Heart right ventricle (tissue), 16 donors: ENCODE measurements at places on chromosomes 1 and 21. TPM values are rescaled to one million over a fixed set of nuclear protein-coding genes. Genes with fewer than 3 reads are reported as not detected.

GRCh38 chr1:43858324-43858723, 75.3 kb upstream of the ARTN start:
- no peak overlapping the region for H3K27ac ChIP-seq
- peaks cover 9% of the 10 kb centered on the region for H3K4me1 ChIP-seq

The SLC25A44 gene
- total RNA-seq = 20.3 TPM

The IVNS1ABP gene
- total RNA-seq = 64.6 TPM

GRCh38 chr1:42518908-42519307, 55.8 kb downstream of the CCDC30 start:
- H3K27ac ChIP-seq = no peak overlapping the region
- H3K4me3 ChIP-seq = no peak overlapping the region
- DNase-seq = no peak
- no peaks in the 10 kb centered on the region for H3K4me1 ChIP-seq
- no peaks in the 10 kb centered on the region for H3K27me3 ChIP-seq

DNA sequence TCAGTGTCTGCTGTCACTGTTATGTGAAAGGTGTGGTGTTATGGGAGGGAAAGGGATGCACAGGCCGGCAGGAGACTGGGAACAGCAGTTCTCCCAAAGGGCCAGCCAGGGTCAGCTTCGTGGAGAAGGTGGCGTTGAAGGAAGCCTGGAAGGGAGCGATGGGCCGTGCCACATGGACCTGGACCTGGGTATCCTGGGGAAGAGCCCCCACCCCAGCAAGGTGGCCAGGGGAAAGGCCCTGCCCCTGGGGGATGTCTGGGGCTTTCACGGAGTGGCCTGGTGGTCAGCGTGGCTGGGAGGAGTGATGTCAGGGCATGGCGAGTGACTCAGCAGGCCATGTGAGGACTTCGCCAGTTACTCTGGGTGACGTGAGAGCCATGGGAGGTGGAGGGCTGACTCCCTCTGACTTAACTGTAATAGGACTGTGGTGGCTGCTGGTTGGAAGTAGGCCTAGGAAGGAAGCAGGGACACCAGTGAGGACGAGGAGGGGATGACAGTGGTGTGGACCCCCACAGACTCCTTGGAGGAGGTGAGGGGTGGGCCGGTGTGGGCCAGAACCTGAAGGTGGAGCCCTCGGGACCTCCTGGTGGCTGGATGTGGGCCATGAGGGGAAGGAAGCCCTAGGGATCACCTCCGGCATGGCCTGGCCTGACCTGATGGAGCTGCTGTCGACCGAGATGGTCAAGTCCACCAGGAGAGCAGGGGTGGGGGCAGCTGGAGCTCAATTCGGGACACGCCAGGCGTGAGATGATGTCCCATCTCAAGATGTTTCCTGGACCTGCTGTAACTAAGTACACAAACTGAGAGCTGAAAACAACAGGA, 54.5 kb downstream of the BACE2 start:
- H3K27me3 ChIP-seq = no peaks in the 10 kb centered on the region
- H3K4me1 ChIP-seq = no peaks in the 10 kb centered on the region
- H3K4me3 ChIP-seq = no peak overlapping the region
- DNase-seq = no peak

The SPATA1 gene
- total RNA-seq = 1.3 TPM

DNA sequence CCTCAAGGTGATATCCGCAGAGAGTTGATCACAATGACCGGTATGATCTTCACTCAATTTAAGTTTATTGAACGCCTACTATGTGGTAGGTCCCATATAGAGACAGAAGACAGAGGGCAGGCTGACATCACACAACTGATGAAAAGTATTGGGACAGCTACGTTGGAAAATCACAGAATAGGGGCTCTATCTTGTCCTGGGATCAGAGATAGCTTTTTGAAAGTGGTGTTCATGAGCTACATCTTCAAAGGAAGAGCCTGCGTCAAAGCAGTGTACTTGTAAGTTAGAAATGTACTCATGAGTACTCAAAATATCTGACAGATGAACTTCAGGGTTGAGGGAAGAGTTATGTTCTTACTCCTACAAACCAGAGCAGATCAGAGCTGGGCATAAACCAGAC, 54.4 kb downstream of the GADD45A start:
- H3K27me3 ChIP-seq = no peaks in the 10 kb centered on the region
- H3K4me1 ChIP-seq = peaks cover 25% of the 10 kb centered on the region
- H3K36me3 ChIP-seq = no peaks in the 10 kb centered on the region
- no peak for DNase-seq
- no peak overlapping the region for H3K4me3 ChIP-seq

The TNFRSF9 gene
- total RNA-seq = not detected

GRCh38 chr1:154895798-154896197, 25.7 kb upstream of the KCNN3 start:
- DNase-seq = no peak
- no peak overlapping the region for H3K4me3 ChIP-seq
- H3K4me1 ChIP-seq = peaks cover 9% of the 10 kb centered on the region
- H3K27me3 ChIP-seq = no peaks in the 10 kb centered on the region
- no peak overlapping the region for H3K27ac ChIP-seq
- H3K36me3 ChIP-seq = no peaks in the 10 kb centered on the region

DNA sequence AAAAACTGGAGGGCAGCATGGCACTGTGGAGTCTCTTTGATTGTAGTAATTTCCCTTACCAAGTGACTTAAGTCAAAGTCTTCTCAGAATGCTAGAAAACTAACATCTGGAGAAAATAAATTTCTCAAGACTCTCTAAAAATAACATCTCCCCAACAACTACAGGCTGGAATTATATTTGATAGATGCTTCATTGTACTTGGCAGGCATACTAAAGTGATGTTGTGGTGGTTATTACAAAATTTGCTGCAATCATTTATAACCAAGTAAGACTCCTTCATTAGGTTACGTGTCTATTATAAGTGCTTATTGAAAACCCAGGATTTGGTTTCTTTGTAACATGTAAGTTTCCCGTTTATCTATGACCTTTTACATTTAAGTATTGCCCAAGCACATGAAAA, 132.9 kb upstream of the NRIP1 start:
- no peak overlapping the region for H3K27ac ChIP-seq
- H3K27me3 ChIP-seq = no peaks in the 10 kb centered on the region
- DNase-seq = no peak
- no peak overlapping the region for H3K4me3 ChIP-seq
- no peaks in the 10 kb centered on the region for H3K4me1 ChIP-seq

- no peaks in the 10 kb centered on the region for H3K36me3 ChIP-seq
- H3K4me3 ChIP-seq = no peak overlapping the region
- H3K27ac ChIP-seq = no peak overlapping the region
- no peaks in the 10 kb centered on the region for H3K4me1 ChIP-seq
- H3K27me3 ChIP-seq = no peaks in the 10 kb centered on the region
These were observed 39.3 kb downstream of the PLEKHA6 start for GRCh38 chr1:204320382-204320804.

The AMY2A gene
- 1.4 TPM for total RNA-seq

GRCh38 chr1:114702737-114703136, 7.4 kb upstream of the AMPD1 start:
- no peak overlapping the region for H3K27ac ChIP-seq
- DNase-seq = no peak
- H3K4me3 ChIP-seq = no peak overlapping the region
- H3K27me3 ChIP-seq = no peaks in the 10 kb centered on the region
- peaks cover 39% of the 10 kb centered on the region for H3K36me3 ChIP-seq
- H3K4me1 ChIP-seq = peaks cover 4% of the 10 kb centered on the region

The RHCE gene
- total RNA-seq = 3.9 TPM

- no peak for DNase-seq
- no peaks in the 10 kb centered on the region for H3K4me1 ChIP-seq
- H3K27me3 ChIP-seq = no peaks in the 10 kb centered on the region
- no peak overlapping the region for H3K27ac ChIP-seq
- no peak overlapping the region for H3K4me3 ChIP-seq
These were observed 9.1 kb upstream of the EFHD2 start for GRCh38 chr1:15400627-15401026.

- no peaks in the 10 kb centered on the region for H3K36me3 ChIP-seq
- H3K27ac ChIP-seq = peak overlapping the region; percentile 78
- DNase-seq = peak; percentile 60
- peaks cover 11% of the 10 kb centered on the region for H3K4me1 ChIP-seq
These were observed 58.3 kb downstream of the ZNF648 start for GRCh38 chr1:182003025-182003725.

The TNFRSF18 gene
- 1.7 TPM for total RNA-seq

GRCh38 chr21:22250355-22250754, 1252.1 kb downstream of the NCAM2 start:
- no peaks in the 10 kb centered on the region for H3K4me1 ChIP-seq
- H3K36me3 ChIP-seq = no peaks in the 10 kb centered on the region
- no peak overlapping the region for H3K4me3 ChIP-seq
- DNase-seq = no peak
- no peak overlapping the region for H3K27ac ChIP-seq

GRCh38 chr21:45990049-45990711, 8.6 kb downstream of the COL6A1 start:
- H3K27me3 ChIP-seq = no peaks in the 10 kb centered on the region
- peak; percentile 3 for DNase-seq
- H3K4me3 ChIP-seq = no peak overlapping the region

DNA sequence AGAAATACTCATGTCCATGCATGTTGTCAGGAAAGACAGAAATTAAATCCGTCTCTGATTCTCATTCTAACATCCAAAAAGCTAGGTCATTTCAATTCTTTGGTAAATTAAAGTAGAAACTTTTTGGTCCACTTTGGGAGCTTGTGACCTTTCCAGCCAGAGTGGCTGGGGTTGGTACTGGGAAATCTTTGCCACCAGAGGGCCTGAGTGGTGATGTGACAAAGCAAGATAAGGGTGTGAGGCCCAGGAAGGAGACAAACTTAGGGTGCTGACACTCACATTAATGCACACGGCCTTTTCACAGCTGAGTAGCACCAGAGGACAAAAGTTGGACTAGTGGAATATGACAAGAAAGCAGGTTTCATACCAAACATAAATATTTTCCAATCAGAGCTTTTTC, 144.3 kb downstream of the DNM3 start:
- H3K36me3 ChIP-seq = no peaks in the 10 kb centered on the region
- H3K4me1 ChIP-seq = no peaks in the 10 kb centered on the region
- DNase-seq = no peak
- H3K4me3 ChIP-seq = no peak overlapping the region
- no peaks in the 10 kb centered on the region for H3K27me3 ChIP-seq
- no peak overlapping the region for H3K27ac ChIP-seq

DNA sequence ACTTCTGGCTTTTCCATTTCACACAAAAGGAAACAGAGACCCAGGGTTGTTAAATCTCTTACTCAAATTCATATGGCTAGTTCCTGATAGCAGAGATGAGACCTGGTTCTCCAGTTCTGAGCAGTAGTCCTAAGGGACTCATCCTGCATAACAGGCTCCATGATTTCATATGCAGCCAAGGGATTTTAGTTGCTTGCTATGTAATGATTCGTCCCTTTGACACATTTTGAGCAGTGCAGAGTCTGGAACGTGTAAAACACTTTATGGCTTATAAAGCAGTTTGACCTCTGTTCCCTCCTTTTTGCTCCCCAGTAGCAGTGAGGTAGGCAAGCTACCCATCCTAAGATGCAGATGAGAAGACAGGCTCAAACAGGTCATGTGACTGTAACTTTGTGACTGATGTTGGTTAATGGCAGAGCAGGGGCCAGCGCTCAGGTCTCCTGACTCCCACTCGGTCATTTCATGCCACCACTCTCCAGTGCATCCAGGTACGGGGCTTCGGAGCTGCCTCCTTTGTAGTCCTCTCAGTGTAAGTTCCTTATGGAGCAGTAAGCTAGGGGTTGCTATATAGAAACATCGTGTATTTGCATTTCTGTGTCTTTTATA, 24.2 kb downstream of the CC2D1B start:
- peaks cover 73% of the 10 kb centered on the region for H3K36me3 ChIP-seq
- no peak overlapping the region for H3K4me3 ChIP-seq
- DNase-seq = no peak
- no peaks in the 10 kb centered on the region for H3K4me1 ChIP-seq

DNA sequence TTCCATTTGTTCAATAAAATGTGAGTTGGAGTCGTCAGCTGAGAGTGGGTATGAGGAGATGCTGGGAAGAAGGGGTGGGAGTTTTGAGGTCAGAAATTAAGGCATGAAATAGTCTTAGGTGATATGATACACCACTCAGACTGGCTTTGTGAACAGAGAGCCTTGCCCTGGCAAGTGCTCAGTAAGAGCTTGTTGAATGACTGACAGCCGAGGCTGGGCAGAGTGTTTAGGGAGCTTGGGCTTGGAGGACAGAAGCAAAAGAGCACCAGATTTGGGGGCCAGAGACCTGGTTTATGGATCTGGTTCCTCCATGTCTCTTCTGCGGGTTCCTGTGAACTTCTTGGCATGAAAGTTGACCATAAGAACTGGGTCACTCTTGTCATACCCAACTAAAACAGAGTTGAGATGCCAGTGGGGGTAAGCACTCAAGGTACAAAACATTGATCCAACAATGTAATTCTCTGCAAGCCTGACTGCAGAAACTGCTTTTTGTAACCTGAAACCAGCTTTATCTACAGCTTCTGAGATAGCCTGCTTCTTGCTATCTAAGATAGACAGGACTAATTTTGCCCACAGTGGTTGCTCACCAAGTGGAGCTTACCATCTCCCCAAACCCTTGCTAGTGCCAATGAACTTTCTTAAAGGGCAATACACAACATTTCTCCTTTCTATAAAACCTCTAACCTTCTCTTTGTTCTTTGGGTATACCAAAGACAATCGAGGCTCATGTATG, 126.4 kb downstream of the TENT5C start:
- H3K27me3 ChIP-seq = no peaks in the 10 kb centered on the region
- no peaks in the 10 kb centered on the region for H3K36me3 ChIP-seq
- DNase-seq = no peak
- H3K27ac ChIP-seq = no peak overlapping the region

- no peak overlapping the region for H3K27ac ChIP-seq
- no peak for DNase-seq
- no peaks in the 10 kb centered on the region for H3K4me1 ChIP-seq
- no peaks in the 10 kb centered on the region for H3K27me3 ChIP-seq
These were observed 4.6 kb upstream of the NAXE start for GRCh38 chr1:156586892-156587477.

DNA sequence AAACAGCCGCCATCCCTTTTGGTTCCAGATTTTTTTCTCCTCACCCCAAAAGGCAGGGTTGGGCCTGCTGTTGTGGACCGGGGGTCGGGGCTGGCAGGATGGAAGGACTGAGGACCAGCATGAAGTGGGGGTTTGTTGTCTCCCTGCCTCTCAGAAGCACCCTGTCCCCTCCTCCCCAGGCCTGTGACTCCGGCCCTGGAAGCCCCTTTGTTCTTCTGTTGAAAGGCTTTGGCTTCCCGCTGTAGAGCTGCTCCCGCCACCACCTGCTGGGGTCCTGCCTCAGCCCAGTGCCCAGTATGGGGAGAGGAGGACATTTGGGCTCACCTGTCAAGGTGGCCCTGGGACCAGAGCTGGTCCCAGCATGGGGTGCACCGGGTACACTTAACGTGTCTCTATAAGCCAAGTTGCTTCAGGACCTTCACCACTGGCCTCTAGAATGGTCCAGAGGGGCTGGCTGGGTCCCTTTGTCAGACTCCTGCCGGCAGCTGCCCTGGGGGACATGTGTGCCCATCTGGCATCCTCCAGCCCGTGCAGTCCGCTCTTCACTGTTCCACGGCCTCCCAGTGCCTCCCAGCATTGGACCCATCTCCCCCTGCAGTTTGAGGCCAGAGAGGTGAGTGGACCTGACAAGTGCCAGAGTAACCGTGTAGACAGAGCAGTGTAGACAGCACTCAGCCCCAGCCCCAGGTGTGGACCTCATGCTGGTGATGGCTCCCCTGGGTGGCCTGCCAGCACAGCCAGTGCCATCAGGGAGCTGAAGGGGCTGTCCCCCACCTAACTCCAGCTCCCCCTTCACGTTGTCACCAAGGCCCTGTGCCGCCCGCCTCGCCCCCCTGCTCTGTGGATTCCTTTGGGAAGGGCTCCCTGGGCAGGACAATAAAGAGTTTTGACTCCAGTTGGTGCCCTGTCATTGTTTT, 6.1 kb upstream of the SYTL1 start:
- H3K27ac ChIP-seq = no peak overlapping the region
- no peak overlapping the region for H3K4me3 ChIP-seq
- peaks cover 67% of the 10 kb centered on the region for H3K36me3 ChIP-seq
- DNase-seq = no peak
